T follicular helper cell (primary cell): ENCODE measurements at places on chromosomes 13 and 19.

DNA sequence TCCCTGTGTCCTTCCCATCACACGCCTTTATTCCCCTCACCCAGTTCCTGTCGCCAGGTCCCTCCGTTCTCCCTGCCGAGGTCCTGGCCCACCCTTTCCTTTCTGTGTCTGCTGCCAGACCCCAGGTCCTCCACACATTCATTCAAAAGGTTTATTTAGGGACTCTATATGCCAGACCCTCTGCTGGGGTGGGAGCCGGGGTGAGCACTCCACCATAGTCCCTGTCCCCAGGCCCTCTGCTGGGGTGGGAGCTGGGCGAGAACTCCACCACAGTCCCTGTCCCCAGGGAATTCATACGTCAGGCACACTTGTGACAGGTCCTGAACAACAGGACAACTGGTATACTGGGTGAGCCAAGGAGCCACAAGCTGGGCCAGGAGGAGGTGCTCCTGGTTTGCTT lies 34.4 kb upstream of the TUBGCP3 start:
- DNase-seq, result no peak

DNA sequence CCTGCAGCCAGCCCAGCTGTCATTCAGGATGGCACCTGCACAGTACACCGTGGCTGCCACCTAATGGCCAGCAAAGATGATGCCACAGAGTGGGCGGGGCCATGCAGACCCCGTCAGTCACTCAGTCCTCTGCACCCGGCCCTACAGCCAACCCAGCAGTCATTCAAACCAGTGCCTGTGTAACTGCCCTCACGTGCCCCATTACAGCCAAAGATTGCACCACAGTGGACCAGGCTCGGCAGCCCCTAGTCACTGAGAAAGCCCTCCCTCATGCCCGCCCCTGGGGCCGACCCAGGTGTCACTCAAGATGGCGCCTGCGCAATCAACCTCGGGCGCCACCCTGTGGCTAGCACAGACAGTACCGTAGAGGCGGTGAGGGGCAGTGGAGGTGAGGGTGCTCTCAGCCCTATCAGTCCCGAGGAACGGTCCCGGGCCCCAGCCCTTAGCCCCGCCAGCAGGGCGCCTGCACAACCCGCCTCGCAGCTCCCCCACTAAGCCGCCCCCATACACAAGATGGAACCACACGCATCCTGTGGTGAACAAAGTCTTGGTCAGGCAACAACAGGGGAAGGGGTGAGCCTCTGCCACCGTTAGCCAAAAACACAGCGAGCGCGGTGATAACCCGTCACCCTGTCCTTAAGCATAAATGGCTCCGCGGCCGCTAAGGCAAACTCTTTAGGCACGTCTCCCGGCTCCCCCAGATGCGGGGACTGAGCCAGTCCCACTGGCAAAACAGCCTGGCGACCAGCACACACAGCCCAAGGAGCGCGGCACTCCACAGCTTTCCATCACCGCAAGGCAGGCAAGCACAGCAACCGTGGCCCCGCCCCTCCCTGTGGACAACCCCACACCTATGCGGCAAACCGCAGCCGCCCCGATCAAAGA lies 2.3 kb downstream of the PEG3 start:
- DNase-seq, result no peak

DNA sequence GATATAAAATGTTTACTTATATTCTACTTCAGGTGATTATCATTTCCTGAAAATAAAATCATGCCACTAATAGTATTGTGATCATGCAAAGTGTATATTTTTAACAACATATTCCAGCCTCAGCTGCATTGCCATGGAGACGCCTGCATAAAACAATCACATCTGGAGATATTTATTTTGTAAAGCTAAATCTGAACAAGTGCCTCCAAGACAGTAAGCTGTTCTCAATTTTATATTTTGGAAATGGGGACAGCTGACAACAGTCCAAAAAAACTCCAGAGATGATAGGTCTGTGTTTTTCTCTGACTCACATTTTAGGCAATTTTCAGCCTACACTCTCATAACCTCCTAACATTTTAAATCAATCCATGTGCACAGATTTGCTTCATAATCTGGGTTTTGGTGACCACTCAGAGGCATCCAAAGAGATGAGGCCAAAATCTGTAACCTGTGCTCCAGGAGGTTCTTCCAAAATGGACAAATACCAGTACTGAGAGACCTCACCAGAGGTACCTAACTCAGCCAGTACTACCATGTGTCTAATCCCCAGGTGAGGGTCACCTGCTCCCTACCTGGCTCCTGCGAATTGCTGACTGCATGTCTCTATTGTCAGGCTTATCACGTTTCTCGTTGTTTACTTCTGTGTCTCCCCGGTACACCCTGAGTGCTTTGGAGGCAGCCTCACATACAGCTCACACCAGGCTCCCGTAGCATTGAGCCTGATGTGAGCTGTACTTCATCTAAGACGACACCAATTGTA lies 62.7 kb downstream of the COL4A1 start:
- DNase-seq, result no peak

GRCh38 chr19:2274931-2275535 lies 6.9 kb downstream of the PEAK3 start:
- no peak for DNase-seq

DNA sequence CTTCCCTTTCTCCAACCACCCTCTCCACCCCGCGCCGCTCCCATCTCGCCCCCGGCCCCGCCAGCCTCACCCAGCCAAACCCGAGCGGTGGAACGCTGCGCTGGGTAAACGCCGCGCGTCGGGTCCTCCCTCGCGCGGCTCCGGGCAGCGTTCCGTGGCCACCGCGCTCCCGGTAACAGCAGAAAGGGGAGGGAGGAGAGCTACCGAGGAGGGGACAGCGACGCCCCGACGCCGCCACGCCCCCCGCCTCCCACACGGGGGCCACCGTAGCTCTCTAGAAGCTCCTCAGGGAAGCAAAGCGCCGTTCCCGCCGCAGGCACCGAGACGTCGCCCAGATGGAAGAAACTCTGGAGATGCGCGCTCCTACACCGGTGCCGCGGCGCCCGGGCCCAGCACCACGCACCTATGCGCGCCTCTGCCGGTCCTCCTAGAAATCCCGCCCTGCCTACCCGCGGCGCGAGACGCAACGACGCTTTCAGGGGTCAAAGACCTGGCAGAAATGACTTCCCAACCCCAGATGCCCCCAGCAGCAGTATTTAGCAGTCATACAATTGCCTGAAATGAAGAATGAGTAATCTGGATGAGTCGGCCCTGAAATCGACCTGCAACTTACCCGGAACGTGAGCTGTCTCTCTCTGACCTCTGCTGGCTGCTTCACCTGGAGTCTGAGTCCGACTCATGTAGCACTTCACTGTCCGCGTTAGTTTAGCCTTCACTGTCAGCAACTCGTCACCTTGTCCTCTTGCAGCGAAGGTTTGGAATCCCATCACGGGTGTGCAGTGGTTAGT lies at the start of gene RUBCNL:
TSS of gene RUBCNL (minus strand) at position 189 of the 788 bp plus-strand sequence. CDS start 14,777 bp downstream, outside the sequence.
- no peak for DNase-seq

- no peak for DNase-seq
Measured at GRCh38 chr19:44894052-44894400, 3.0 kb downstream of the TOMM40 start.

DNA sequence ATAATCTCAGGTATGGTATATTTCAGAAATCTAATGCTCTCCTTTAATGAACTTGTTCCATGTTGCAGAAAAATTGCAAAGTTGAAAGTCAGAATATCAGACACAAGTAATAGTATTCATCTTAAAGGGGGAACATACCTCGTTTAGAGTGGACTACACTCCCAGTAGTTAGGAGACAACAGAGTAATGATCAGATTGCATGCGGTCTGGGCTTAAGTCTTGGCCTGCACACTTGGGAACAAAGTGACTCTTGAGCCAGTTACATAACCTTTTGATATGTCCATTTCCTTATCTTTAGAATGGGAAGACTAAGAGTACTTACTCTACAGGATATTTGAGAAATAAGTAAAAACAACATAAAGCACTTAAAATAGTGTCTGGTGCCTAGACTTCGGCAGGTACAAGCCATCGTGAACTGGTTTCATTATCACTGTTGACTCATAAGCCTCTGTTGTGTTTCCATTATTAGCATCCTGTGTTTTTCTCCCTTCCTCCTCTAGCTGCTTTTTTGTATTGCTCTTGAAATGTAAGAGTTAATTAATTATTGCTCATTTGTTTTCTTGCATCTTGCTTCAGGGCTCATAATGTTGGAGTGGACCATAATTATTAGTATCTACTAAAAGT lies 53.0 kb downstream of the DPY19L3 start:
- no peak for DNase-seq

DNA sequence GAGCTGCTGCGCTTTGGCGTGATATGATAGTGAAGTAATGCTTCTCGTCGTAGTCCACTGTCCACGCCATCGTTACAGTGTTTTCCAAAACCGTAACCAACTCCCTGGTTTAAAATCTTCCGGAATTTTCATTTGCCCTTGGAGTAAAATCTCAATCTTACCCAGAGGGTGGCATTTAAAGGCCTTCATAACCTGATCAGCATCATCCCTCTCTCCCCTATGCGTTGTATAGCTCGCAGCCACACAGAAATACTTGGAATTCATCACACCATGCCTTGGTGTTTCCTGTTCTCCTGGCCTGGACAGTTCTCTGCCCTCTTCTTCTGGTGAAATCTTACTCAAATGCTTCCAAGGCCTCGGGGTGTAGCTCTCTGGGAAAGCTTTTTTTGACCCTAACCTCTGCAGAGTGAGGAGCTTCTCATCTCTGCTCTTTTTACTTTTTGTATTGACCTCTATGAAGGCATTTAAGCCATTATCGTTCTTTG lies 839 bp downstream of the MPHOSPH8 start:
- DNase-seq, result no peak

- DNase-seq, result no peak
Measured at GRCh38 chr13:29925457-29926097, 75.2 kb upstream of the UBL3 start.

- DNase-seq, result no peak
Measured at GRCh38 chr13:110284779-110285484, 22.0 kb downstream of the COL4A1 start.

GRCh38 chr13:74372511-74372910 lies 238.3 kb upstream of the KLF12 start:
- DNase-seq, result no peak

GRCh38 chr19:17289489-17289888 lies 7.8 kb downstream of the ANKLE1 start:
- DNase-seq, result no peak

DNA sequence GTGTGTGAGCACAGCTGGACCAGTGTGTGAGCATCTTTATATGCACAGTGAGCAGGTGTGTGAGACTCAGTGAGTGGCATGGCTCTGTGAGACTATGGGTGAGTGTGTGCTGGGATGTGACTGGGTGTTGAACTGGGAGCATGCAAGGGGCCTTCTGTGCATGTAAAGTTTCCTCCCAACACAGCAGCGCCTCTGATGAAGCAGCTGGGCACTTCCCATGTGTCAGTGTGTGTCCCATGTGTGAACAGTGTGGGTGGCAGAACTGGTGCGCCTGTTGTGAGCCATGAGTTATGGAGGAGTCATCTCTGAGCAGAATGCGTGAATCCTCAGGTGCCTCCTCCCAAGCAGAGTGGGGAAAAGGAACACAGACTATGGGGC lies 24.1 kb downstream of the LGALS16 start:
- DNase-seq, result no peak

DNA sequence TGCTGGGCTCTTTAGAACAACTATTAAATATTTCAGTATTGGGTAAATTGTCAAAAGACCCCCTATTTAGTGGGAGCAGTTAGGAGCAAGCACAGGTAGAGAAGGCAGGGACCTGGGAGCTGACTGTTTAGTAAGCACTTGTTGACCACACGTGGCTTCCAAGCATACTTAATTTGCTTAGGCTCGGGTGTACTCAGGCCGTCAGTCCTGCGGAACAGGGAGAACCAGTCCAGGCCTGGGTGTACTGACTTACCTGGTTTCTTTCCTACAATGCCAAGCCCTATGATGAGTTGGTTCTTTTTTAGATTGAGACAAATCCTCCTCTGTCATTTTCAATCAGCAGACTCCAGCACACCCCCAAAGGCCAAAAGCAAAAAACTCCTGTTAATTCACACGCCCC lies 90.0 kb downstream of the WDFY2 start:
- no peak for DNase-seq

DNA sequence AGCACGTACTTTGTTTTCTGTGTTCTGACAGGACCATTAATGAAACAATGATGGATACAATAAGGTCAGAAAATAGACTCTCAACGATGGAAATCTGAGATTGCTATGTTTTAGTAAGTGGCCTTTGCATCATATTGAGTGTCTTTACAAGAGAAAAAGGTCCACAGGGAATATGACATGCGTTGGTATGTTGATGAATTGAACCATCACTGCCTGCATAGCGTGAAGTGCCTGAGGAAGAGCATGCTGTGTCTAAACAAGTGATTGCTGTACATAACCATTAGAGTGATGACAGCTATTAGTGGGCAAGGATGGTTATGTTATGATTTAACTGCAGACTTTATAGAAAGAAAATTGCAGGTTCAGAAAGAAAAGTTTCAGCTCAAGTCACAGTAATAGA lies 623.2 kb downstream of the SLITRK5 start:
- no peak for DNase-seq

GRCh38 chr19:16628984-16629691 lies 1.1 kb upstream of the MED26 start:
- no peak for DNase-seq

DNA sequence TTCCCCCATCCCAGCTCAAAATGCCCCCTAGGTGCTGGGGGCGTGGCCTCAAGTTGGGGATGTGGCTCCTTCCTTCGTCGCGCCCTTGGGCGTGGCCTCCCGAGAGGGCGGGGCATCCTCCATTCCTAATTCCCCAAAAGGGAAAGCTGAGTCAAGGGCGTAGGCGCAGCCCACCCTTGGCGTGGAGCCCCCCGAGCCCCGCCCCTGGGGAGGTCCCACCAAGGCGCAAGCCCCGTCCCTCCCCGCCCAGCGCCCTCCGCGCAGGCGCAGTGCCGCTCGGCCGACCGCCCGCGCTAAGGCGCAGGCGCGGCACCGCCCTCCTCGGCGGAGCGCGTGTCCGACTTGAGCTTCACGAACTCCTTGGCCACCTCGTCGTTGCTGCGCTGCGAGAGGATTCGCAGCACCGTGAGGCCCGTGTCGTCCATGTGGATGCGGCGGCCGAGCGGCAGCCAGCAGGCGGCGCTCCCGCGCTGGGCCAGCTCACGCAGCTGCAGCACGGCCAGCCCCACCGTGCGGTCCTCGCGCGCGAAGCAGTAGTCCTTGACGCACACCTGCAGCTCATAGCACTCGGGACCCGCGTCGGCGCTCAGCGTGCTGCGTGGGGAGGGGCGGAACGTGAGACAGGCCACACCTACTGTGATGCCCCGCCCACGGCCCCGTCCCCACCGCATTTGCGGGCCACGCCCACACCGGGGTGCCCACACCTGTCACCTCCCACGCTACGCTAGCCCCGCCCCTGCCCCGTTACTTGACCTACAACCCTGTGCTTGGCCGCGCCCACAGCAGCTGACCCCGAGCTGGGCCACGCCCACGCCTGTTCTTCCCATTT lies 50.5 kb downstream of the COLGALT1 start:
- DNase-seq, result peak; percentile 80

GRCh38 chr19:2032296-2032941 lies 16.9 kb upstream of the BTBD2 start:
- no peak for DNase-seq

DNA sequence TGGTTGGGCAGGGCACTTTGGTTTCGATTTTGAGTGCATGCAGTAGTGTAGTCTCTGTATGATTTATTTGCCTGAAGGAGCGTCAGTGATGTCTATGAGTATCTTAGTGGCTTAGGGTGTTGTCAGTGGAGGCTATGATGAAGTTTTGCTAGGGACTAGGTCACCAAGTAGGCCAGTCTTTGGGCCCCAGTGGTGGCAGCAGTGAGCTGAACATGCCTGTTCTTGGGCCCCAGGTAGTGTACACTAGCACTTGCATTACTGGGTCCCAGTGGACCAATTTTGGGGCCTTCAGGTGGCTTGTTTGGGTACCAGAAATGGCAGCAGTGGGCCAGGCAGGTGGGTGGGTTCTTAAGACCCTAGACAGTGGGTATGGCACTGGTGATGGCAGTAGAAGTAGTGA lies 598.7 kb upstream of the SPRY2 start:
- no peak for DNase-seq

- no peak for DNase-seq
Measured at GRCh38 chr13:98652276-98652675, 75.4 kb upstream of the STK24 start.
